ENCODE measurements at places on chromosomes 5 and 9.

- DNase-seq, result no peak
Measured at GRCh38 chr9:99628849-99629620, 192.7 kb upstream of the NR4A3 start.

- DNase-seq, result peak; percentile 78
Measured at GRCh38 chr5:163193886-163194285, 243.5 kb upstream of the CCNG1 start.

DNA sequence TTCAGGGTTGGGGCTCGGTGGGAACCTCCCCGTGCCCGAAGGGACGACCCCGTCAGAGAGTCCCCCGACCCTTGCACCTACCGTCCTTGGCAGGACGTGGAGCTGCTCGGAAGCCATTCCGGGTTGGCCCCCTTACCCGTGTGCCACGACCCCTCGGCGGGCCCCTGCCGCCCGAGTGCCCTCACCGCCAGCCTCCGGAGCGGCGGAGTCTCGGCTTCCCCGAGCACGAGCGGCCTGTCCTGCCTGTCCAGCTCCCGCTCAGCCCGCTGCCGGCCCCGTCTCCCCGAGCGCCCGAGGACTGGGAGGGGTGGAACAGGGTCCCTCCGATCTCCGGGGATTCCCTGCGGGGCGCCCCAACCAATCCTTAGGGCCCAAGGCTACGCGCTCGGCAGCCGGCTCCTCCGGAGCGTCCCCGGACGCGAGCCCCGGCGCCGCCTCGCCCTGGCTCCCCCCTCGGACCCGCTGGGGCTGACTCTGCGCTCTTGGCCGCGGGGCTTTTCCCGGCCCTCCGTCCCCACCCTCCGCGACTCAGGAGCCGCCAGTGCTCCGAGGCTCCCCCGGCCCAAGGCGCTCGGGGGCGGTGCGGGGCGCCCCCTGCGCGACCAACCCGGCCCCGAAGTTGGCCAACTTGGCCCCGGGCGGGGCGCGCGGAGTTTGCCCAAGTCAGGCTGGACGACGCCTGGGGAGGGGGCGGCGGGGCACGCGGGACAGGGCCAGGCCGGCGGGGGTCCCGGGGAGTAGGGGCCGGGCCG lies 654 bp downstream of the ADAMTS2 start:
- no peak for DNase-seq

- DNase-seq, result no peak
Measured at GRCh38 chr5:9927521-9927997, 297.4 kb upstream of the TAS2R1 start.

DNA sequence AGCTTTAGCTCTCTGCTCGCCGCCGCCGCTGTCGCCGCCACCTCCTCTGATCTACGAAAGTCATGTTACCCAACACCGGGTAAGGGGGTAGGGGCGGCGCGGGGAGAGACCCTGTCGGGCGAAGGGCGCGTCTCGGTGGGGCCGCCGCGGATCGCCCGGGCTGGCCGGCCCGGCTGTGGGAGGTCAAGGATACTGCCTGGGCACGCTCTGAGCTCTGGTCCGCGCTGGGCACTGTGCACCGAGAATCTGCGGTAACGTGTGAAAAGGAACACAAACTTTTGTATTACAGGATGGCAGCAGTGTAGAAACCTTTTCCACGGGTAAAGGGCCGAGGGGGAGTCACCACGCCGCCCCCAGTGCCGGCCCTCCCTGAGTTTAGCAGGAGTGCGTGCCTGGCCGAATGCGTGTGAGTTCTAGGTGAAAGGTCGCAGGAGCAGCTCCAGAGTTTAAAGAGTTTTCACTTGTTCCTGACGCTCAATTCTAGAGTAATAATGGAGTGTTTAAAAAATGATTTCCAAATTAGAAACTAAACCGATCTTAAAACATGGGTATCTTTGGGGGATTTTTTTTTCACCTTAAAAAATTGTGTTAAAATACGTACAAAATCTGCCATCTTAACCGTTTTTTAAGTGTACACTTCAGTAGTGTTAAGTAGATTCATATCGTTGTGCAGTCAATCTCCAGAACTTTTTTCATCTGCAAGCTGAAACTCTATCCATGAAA lies at the start of gene HSDL2:
HSDL2 (plus strand) TSS at position 7 of the 723 bp plus-strand sequence; CDS start at position 63, 56 bp downstream.
- peak; percentile 68 for DNase-seq

DNA sequence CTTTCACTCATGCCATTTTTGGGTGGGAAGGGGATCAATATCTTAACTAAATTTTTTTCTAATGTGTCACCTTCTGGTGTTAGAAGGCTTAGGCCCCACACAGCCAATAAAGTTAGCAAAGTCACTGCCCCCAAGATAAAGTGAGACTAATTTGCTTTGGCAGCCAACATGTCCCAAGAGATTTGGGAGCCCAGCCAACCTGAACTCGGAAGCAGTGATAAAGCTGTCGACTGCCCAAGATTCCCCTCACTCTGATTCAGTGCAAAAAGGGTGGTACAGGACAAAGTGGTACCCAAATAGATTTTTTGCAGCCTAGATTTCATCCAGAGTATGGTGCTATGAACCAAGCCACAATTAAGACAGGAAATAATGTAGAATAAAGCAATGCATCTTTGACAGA lies 572.5 kb upstream of the ARRDC3 start:
- DNase-seq, result no peak

DNA sequence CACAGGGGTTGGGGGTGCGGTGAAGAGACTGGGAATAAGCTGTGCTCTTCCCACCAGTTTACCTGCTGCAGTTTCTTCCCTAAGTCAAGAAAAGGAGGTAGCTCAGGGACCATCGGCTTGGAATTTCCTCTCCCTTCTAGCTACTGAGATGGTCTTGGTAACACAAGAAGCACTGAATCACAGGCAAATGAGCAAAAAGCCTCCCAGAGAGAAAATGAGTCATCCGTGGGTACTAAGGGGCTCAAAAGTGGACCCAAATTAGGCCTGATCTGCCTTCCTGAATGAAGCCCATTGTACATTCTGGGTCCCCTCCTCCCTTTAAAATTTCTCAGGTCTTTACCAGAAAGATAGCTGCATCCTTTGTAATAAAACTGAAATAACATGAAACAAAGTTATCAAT lies 49.9 kb downstream of the PTPN3 start:
- no peak for DNase-seq

- DNase-seq, result no peak
Measured at GRCh38 chr9:17062497-17062896, 72.3 kb upstream of the CNTLN start.

- no peak for DNase-seq
Measured at GRCh38 chr9:137477778-137478612, 18.9 kb upstream of the NSMF start.

DNA sequence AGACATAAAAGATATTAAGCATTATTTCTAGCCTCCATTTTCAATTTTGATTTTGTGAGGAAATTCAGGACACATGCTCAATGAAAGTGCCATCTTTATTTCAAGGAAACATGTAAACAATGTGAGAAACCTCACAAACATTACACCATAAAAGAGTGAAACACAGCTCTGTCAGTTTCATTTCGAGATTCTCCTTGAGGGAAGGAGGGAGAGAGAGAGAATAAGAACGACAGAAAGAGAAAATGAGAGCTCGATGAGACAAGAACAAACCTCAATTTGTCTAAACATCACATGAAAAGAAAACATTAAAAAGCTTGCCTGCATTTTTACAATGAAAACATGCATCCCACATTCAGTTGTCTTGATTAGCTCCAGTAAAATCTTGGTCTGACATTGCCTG lies 553.5 kb upstream of the MEF2C start:
- DNase-seq, result no peak

GRCh38 chr5:643351-643801 lies 31.2 kb downstream of the CEP72 start:
- no peak for DNase-seq

GRCh38 chr5:138065102-138065501 lies 18.7 kb upstream of the WNT8A start:
- DNase-seq, result no peak

GRCh38 chr5:91850031-91850430 lies 466.9 kb upstream of the ARRDC3 start:
- DNase-seq, result no peak

DNA sequence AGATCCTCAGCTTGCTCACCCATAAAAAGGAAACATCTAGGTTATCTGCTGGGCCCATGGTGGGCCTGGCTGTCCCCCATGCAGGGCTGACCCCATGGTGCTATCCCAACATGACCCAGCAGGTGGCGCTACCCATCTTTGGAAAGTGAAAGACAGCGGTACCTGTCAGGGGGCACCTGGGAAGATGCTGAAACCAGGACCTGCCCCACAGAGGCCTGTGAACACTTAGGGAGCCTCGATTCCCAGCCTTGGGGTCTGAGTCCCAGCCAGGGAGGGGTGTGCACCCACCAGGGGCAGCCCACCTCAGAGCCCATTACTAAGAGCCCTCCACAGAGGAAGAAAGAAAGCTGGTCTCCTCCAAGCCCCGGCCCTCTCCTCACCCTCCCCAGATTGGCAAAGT lies 46.6 kb upstream of the IPPK start:
- DNase-seq, result peak; percentile 18

- no peak for DNase-seq
Measured at GRCh38 chr9:35028341-35028740, 38.8 kb downstream of the DNAJB5 start.

- no peak for DNase-seq
Measured at GRCh38 chr9:9631284-9631683, 981.5 kb downstream of the PTPRD start.

GRCh38 chr5:67221487-67222242 lies 25.1 kb upstream of the CD180 start:
- no peak for DNase-seq

DNA sequence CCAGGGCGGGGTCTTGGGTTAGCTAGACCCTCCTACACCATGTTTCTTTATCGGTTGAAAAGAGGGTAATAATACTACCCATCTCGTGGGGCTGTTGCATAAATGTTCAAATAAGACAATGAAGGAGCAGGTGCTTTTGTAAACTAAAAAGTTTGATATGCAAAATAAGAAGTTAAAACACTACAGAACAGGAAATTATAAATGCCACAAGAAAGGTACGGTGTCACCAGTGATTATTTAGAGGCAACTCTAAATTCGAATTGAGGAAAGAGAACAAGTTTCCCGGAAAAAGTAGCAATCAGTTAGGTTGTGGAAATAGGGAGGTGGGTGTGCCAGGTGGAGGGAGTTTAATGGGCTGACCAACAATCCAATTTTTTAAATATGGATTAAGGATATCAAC lies 2.5 kb upstream of the PHF19 start:
- DNase-seq, result no peak

GRCh38 chr9:2390028-2390427 lies 231.6 kb upstream of the VLDLR start:
- DNase-seq, result no peak

DNA sequence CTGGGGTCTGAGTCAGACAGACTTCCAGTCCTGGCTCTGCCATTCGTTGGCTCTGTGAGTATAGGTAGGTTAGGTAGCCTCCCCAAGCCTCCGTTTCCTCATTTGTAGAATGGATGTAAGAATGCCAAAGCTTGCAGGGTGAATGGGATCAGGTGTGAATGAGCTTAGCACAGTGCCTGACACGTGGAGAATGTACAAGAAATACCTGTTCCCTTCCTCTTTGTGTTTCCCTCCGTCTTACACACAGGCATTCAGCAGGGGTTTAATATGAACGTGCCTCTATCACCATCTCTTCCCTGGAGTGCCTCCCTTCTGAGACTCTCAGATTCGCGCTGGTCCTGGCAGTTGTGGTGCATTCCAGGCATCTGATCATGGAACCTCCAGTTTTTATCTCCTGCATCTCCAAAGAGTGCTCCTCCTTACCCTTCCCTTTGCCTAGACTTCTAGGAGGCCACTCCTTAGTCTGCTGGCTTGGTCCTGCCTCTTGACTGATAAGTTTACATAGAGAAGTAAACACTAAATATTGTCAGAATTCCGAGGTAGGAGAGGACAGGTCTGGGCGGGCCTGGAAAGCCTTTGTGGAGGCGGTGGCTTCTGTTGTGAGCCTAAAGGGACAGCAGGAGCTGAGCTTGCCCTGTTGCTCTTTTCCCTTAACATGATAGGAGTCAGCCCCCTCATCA lies 199.4 kb downstream of the AOPEP start:
- DNase-seq, result no peak

DNA sequence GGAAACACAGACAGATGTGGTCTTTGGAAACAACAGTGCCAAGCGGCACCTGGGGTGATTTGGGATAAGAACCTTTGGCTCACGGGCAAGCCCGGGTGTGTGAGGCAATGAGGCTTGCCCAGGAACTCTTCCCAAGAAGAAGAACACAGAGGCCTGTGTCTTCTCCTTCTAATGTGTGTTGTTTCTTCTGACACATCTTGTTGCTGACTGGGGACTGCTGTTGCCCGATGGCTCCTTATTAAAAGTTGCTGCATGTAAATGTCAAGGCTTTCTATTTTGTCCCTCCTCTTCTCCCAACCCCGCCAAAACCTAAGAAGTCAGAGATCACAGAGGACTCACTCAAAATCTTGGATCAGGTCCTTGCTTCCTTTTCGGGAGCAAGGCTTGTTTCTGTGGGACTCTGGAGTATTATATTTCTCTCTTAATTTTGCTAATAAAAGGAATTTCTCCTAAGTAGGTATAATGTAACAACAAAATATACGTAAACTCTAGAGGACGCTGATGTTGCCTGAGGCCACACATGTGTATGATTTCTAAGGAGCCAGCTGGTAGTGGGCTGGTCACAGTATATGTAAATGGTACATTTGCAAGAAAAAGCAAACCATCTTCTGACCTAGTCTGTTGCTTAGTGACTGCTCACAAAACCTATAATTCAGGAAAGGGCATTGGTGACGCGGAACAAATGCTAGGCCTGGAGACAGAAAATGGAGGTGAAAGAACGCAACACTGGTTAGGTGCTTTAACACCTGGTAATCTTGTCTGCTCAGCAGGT lies 232.5 kb downstream of the GADD45G start:
- DNase-seq, result no peak

- no peak for DNase-seq
Measured at GRCh38 chr9:38066914-38067858, 1.8 kb downstream of the SHB start.

- DNase-seq, result no peak
Measured at GRCh38 chr9:120383611-120383998, 196.4 kb downstream of the CDK5RAP2 start.

- no peak for DNase-seq
Measured at GRCh38 chr5:13346401-13346800, 598.1 kb downstream of the DNAH5 start.

DNA sequence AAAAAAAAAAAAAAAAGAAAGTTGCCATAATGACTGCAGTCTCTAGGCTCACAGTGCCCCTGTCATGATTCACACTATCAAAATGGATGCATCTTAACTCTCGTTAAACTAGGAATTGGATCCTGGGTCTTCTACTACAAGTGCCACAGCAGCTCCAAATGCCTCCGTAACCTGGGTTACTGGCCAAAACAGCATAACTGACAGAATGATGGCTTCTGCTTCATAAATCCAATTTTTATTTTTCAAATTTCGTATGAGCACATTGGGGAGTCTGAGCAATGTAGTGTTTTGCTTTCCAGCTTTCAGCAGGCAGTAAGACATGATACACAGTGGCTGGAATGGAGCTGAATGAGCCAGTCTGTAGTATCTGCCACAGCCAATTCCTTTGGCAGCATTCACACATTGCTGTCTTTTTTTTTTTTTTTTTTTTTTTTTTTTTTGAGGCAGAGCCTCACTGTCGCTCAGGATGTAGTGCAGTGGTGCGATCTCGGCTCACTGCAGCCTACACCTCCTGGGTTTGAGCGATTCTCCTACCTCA lies 36.0 kb upstream of the NPM1 start:
- DNase-seq, result no peak

- no peak for DNase-seq
Measured at GRCh38 chr9:1070692-1071091, 20.5 kb downstream of the DMRT2 start.

- DNase-seq, result peak; percentile 38
Measured at GRCh38 chr9:4680173-4680525, 780 bp downstream of the CDC37L1 start.

Measured in RKO (cell line).